Activated CD4-positive, alpha-beta T cell treated with anti-CD3 and anti-CD28 coated beads for 4 hours (primary cell): ENCODE measurements at places on chromosomes 6 and 20.

DNA sequence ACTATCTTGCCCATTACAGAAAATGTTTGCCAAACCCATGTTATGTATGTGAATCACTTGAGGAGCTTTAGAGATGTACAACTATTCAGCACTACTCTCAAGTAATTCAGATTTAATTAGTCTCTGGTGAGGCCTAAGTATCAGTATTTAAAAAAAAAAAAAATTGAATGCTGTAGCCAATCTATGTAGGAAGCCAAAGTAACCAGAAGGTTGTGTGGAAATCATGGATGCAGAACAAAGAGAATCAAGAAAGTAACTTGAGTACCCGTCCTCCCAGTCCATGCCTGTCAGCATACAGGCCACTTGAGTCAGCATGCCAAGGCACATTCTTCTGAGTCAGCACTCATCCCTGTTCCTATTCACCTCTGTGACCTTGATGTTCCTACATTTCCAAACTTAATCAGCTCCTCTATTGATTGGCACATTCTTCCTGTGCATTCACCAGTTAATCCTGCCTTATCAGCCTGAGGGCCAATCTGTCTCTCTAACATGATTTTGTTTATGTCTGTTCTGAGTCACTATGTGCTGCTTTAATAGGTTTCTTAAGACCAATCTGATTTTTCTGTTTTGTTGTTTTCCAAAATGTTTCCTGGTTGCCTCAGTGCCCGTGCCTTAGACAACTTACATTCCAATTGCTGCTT, 165.6 kb downstream of the KCNQ5 start:
- DNase-seq, result no peak

DNA sequence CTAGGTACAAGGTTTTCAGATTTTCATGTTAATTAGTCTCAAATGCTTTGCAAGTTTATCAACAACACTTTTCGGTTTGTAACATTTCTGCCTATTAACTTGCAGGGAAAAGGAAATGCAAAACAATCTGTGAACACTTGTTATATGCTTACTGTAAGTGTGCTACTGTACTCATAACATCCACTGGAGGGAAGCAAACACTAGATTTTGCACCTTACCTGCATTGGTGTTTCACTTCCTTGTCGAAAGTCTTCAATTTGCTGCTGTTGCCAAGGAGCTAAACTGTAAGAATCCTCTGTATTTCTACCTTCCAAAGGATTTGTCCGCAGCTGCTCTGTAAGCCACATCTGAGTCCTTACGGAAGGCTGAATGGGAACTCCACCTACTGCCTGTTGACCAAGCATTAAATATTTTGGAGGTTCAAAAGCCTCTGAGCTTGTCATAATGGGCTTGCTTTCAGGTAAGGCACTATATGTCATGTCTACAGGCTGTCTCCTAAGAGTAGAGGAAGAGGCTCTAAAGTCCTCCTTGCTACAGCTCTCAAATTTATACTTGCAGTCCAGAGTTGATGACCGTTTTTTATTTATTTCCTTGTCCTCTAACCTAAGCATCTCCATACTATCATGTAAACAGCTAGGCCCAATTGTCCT, 17.3 kb downstream of the PLN start:
- DNase-seq, result no peak

DNA sequence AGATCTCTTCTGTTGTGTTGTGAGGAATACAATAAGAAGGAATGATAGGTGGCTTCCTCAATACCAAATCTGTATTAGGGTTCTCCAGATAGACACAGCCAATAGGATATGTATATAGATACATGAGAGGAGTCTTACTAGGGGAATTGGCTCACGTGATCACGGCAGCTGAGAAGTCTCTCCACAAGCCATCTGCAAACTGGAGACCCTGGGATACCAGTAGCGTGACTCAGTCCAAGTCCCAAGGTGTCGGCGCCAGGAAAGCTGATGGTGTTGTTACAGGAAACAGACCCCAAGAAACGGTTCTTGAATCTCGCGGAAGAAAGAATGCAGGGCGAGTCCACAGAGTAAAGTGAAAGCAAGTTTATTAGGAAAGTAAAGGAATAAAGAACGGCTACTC, 61.4 kb downstream of the SYTL3 start:
- no peak for DNase-seq

GRCh38 chr20:11906626-11907480, 10.8 kb upstream of the BTBD3 start:
- no peak for DNase-seq

DNA sequence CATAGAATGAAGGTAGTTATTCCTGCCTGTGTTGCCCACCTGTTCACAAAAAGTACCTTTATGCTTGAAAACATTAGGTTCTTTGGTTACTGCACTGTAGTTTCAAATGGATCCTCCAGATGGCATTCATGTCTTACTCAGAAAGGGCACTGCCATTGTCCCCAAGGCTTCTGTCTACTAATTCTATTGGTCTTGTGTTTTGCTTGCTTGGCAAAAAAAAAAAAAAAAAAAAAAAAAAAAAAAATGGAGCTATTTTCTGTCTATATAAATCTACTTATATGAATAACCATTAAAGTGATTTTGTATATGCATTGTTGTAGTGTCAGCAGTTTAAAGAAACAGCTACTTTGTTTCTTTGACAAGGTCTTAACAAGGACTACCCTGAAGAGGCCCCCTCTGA, 12.7 kb upstream of the EFHC1 start:
- no peak for DNase-seq

- DNase-seq, result no peak
These were observed 41.7 kb downstream of the ARFGEF2 start for GRCh38 chr20:48962976-48963771.

DNA sequence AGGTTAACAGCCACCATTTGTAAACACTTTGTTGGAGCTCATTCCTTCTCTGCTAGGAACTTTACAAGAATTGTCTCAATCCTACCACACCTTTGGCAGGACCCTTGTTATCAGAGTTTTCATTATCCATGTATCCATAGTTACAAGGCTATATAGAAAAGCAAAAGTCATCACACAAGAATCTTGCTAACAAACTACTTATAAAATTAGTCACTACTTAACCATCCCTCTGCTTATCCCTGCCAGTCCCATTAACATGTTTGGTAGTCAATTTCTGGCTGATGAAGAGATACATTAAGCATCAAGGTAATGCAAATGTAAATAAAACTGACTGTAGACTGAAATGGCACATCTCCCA, 10.4 kb downstream of the ZSWIM3 start:
- no peak for DNase-seq

DNA sequence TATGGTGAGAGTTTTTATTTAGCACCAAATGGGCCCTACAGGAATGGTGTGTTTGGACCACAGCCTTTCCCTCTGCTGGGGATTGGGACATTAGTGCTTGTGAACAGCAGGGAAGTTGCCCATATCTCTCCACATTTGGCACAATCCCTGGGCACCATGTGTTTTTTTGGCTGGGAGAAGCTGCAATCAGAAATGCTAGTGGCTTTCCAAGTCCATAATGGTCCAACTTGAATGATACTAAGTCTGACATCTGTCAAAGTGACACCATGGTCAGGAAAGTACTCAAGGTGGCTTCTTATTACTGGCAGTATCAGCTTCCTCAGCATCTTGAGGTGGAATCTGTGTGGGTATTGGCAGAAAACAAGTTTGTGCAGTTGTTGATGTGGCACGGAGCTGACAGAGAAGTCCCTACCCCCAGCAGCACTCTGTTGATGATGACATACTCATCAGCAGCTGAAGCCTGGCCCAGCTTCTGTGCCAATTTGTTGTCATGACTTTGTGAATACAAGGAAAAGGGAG, 53.0 kb downstream of the SASH1 start:
- no peak for DNase-seq

- DNase-seq, result no peak
These were observed 22.1 kb upstream of the RALGAPA2 start for GRCh38 chr20:20734475-20734948.

DNA sequence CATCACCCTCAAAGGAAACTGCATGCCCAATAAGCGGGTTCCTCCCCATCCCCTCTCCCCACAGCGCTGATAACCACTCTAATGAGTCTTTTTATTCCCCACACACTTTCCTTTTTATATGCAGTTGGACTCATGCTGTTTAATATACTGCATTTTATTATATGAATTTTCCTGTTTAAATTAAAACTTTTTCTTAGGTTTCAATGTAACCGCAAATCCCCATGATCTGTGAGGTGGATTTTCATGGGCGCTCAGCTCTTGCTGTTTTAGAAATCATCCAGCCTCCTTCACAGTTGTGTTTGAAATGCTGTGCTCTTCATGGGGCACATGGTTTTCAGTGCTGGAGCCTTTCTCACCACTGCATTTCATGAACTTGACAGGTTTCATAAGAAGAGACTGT, 165.1 kb upstream of the LAMP5 start:
- DNase-seq, result no peak

DNA sequence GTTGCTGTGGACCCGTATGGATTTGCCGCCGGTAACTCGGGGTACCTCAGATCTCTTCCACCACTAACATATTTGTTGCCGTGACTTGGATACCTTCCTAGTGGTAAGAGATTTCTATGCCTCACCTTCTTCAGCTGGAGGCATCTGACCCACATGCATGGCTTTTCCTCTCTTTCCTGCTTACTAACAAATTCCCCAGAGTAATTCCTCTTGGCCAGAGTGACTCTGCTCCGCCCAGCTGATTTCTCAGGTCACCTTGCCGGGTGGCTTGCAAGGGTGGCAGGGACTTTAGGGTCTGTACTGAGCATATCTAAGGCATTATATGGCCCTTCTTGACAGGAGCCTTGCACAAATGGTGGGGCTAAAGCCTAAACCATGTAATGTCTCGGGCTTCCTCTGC, 38.2 kb downstream of the FAM184A start:
- DNase-seq, result no peak

- peak; percentile 90 for DNase-seq
These were observed 664 bp upstream of the BAG6 start for GRCh38 chr6:31652925-31653724.

DNA sequence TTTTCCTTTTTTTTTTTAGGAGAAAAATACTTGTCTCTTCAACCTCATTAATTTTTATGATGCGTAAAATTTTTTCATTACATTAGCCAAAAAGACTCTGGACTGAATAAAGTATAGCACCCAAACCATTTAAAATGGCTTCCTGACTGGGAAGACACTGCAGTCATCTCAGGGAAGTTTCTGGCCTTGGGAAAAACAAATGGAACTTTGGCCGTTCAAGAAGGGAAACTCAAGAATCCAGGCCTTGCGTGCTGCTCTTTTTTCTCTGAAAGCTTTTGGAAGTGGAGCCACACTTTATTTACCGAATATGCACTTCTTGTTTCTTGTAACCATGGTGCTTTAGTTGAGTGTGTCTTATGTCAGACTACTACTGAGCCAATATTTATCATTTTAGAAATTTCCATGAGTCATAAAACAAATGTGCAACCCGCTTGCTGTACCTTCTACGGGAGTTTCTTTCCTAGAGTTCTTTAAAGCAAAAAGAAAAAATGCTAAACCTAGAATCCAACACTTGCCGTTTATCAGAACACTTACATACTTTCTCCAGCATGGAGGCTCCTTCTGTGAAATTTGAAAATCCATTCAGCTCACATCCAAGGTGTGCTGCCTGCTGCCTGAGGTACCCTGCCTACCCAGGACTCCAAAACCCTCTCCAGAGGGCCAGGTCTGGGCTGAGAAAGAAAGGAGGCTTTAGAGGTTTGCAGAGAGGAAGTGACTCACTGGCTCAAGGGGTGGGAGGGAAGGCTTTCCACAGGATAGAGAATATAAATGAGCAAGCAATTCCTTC, 11.5 kb upstream of the DSTN start:
- peak; percentile 16 for DNase-seq

- no peak for DNase-seq
These were observed 246.1 kb downstream of the BMP7 start for GRCh38 chr20:57020364-57020763.

- DNase-seq, result no peak
These were observed 18.4 kb downstream of the TTK start for GRCh38 chr6:80022803-80023202.

DNA sequence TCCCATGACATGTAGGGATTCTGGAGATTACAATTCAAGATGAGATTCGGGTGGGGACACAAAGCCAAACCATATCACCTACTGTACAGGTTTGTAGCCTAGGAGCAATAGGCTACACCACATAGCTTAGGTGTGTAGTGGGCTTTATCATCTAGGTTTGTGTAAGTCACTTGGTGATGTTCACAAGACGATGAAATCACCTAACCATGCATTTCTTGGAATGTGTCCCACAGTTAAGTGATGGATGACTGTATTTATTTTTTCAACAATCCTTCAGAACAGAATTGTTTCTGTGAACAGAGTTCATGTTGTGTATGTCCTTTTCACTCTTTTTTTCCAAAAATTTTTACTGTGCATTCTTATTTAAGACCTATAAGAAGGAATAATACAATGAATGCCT, 76.1 kb downstream of the DTD1 start:
- no peak for DNase-seq

DNA sequence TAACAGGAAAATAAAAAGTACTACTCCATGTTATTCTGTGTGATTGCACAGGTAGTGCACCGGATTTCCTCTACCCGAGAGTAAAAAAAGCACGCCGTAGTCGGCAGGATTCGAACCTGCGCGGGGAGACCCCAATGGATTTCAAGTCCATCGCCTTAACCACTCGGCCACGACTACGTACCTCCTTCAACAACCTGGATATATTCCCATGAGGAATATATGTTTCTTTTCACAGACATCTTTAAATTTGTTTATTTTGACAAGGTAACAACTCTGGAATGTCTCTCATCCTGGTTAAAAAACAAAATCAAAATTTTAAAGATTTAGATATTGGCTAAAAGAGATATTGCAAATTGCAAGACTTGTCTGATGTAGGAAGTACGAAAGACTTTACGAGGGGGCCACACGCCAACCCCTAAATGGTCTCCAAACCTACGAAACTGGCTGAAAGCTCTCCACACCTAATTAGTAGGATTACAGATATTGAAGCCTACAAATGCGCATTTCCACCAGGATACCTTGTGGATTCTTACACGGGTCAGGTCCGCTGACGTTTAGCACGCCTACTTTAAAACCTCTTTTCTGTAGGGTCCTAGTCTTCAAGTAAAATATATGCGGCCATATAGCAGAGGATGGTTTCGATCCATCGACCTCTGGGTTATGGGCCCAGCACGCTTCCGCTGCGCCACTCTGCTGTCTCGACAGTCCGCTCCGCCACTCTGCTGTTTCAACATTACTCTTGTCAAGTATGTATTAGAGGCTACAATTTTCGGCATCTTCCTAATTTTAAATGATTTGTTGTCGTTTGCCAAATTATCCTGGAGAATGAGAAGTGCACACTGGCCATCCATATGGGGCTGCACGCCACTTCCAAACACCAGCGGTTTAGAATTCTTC, 52.2 kb upstream of the BTN3A2 start:
- DNase-seq, result peak; percentile 80

GRCh38 chr6:1757131-1757530, 147.4 kb downstream of the FOXC1 start:
- DNase-seq, result no peak
